ENCODE measurements at places on chromosomes 13 and 19.

GRCh38 chr19:2150794-2151338, 500 bp downstream of the AP3D1 start:
- no peak for DNase-seq

DNA sequence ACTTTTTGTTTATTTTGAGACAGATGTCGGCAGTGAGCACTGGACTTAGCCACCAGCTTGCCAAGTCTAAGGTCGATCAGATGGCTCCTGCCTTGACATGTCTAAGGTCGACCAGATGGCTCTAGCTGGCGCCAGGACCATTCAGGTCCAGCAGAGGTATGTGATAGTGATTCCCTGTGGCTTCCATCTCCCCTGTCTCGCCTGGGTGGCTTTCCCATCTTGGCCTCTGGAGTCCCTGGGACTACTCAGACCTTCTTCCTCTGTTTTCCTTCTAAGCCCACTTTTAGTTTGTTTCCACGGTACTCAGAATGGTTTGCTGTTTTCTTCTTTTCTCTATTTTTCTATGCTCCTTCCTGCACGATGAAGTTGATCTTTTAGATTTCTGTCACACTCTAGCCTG, 1435.7 kb downstream of the UQCRFS1 start:
- no peak for DNase-seq

- DNase-seq, result no peak
Observed at GRCh38 chr19:41350735-41351338, 2.9 kb downstream of the TGFB1 start.

GRCh38 chr13:31755803-31756212, 16.5 kb downstream of the RXFP2 start:
- no peak for DNase-seq

- DNase-seq, result no peak
Observed at GRCh38 chr13:42125046-42125445, 76.6 kb downstream of the DGKH start.

DNA sequence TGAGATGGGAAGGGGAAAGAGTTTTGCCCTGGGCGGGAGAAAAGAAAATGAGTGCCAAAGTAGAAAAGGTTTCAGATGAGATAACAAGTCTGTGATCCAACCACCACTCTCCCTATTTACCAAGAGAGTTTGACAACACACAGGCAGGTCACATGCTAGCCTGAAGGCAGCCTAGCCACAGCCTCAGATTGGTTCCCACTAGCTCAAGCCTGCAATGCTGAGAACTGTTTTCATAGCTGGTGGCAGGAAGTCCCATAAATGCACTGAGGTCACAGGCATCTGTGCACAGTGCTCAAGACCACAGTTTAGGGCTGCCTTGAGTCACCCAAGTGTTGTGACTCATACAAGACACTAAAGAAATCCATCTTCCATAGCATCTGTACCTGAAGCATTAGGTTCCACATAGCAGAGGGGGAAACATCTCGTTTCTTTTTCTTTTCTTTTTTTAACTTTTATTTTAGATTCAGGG, 18.5 kb upstream of the POP4 start:
- DNase-seq, result no peak

GRCh38 chr19:46859637-46860124, 1.1 kb upstream of the ARHGAP35 start:
- no peak for DNase-seq

- no peak for DNase-seq
Observed at GRCh38 chr13:100363874-100364273, 224.7 kb downstream of the GGACT start.

Data from globus pallidus (tissue), 1 donor.